ENCODE measurements at places on chromosomes 11 and 22.

DNA sequence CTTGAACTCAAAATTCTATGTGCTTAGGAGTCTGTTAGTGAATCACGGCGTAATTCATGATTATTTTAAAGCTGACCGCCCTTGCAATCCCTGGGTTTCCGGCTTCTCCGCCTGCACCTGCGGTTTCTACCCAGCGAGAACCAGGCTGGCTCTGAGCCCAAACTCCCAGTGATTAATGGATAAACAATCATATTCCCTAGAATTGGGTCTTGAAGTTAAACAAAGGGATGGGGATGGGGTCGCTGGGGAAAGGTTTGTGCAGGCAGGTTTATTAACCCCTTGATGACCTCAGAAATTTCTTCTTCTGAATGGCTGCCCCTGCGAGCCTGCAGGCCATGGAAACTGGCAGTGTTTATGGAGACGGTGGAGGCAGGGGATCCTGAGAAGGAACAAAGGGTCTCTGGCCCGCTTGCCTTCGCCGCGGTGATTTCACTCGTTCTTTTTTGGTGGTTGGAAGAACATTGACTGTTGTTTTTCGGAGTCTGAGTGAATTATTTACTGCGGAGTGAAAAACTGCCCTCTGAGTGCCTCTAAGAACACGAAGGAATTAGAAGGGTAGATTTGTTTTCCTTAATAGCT is 1000.3 kb downstream of the BRD1 start:
- DNase-seq, result no peak

DNA sequence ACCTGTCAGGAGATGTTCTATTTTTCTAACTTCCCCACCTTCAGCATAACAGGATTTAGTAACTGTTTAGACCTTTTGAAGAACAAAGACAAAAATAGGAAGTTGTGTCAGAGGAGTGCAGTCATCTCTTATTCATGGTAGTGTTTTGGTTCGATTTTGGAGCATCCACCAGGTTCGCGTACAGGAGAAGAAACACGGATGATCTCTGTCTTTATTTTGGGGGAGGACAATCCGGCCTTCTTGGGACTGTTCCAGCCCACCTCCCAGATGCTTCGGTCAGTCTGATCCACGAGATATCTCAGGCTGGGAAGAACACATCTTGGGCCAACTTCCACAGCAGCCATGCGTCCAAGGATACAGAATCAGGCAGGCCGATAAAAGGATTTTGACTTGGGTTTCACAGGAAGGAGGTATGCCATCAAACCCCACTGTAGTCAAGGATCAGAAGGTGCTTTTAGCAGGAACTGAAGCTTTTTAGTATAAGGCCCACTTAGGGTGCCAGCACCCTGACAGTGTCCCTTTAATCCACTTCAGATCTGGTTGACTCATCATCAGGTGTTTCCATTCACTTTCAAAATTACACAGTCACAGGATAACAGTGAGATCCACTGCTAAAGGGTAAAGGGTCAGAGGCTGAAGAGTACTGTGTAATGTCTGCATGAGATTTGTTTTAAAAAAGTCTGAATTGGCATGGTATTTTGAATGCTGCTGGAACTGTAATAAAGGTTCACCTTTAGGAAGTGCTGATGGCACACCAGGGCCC is 16.5 kb downstream of the PATZ1 start:
- no peak for DNase-seq

GRCh38 chr11:123406441-123407129 is 23.5 kb upstream of the GRAMD1B start:
- no peak for DNase-seq

DNA sequence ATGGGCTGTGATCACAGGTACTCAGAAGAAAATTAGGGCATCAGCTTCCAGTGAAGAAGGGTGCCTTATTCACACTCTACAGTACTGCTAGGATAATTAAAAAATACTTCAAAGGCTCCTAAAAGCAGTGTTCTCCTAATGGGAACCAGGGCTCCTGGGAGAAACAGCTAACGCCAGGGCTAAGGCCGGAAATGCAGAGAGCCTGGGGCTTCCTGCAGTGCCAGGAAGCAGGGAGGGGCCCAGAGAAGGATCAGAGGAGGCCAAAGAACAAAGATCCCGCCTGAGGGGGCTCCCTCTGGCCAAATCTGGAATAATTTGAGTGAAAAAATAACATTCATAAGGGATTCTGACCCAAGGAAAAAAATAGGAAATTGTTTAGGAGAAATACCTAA is 27.5 kb downstream of the TOLLIP start:
- no peak for DNase-seq

GRCh38 chr11:68012843-68013610 is 2.9 kb downstream of the ALDH3B1 start:
- peak; percentile 92 for DNase-seq

DNA sequence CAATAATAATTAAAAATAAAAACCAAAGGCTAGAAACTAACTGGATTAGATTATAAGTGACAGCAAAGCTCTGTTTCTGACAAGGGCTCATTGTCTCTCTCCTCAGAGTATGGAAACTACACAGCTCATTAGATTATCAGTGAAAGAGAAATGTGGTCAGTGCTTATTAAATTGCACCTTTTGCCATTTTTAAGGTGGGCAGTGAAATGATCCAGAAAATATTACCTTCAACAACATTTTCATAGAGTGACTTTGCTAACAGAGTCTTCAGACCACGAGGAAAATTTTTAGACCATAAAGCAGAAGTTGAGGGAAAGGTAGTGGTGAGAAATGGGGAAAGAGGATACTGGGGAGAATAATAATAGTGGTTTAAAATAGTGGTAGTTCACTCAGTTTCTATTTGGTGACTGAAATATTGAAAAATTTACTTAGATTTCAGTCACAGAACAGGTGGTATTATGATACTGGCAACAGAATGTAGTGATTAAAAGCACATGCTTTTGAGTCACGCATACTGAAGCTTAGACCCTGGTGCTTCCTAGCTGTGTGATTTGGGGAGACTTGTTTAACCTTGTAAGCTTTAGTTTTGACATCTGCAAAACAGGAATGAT is 684.0 kb upstream of the CCDC90B start:
- no peak for DNase-seq

DNA sequence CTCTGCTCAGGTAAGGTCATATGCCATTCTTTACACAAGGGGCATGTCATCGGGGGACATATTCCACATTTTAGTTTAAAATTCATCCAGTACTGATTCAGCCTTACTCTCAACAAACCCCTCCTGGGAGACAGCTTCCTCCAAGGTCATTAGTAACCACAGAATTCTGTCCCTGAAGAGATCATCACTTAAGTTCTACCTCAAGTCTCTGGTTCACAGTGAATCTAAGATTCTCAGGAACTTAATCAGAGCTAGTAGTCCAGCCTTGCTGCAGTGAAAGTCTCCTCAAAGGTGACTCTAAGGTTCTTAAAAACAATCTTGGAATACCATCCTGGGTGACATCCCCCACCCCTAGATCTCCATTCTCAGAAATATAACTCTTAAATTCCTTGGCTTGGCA is 18.9 kb upstream of the GDPD4 start:
- DNase-seq, result no peak

DNA sequence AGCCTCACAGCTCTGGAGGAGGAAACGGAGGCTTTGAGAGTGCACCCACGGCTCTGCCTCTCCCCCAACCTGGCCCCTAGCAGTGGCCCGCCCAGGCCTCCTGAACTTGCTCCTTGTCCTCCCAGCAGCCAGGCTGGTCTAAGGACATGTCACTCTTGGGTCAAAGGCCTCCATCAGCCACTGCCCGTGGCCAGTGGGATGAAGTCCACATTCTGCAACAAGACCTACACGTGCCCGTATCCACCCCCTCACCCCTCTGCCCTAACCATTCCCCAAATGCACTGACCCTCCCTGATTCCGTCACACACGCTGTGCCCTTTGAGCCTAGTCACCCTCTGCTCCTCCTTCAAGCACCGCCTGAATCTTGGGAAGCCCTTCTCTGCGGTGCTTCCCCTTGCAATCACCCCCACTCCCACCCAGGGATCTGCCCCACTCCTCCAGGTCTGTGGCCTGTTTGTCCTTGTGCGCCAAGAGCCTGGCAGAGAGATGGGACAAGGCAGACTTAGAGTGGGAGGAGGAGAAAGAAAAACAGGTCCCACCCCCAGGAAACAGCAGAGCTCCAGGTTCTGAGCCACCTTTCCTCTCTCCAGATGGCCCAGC is 37.5 kb upstream of the TEF start:
- peak; percentile 28 for DNase-seq

- DNase-seq, result no peak
Measured at GRCh38 chr11:33000181-33000580, 15.5 kb upstream of the DEPDC7 start.

GRCh38 chr11:69576069-69576782 is 64.7 kb upstream of the CCND1 start:
- no peak for DNase-seq

GRCh38 chr11:111301842-111302118 is 3.4 kb downstream of the POU2AF3 start:
- DNase-seq, result no peak

GRCh38 chr11:16242806-16243205 is 113.5 kb downstream of the SOX6 start:
- no peak for DNase-seq

- DNase-seq, result no peak
Measured at GRCh38 chr11:118923721-118924587, 1.8 kb downstream of the BCL9L start.

- no peak for DNase-seq
Measured at GRCh38 chr11:36078686-36079055, 134.8 kb downstream of the LDLRAD3 start.

DNA sequence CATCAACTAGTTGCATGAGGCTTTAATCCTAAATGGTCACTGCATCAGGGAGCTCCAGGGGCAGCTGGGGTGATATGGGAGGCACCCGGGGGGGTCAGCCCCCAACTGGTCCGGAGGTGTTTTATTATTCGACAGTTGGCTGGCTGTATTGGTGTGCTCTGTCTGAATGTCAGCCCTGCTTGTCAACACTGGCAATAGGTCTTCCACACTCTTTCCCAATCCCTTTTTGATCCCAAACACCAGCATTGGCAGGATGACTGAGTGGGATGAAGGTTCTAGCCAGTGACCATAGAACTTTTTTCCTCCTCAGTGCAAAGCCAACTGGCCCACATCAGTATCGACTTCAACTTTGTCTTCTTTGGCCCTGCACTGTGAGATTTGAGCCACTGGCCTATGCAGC is 8.9 kb upstream of the LDLRAD3 start:
- no peak for DNase-seq

- DNase-seq, result no peak
Measured at GRCh38 chr22:36317658-36318271, 64.8 kb downstream of the APOL1 start.

GRCh38 chr11:15607361-15608036 is 492.8 kb downstream of the INSC start:
- no peak for DNase-seq

DNA sequence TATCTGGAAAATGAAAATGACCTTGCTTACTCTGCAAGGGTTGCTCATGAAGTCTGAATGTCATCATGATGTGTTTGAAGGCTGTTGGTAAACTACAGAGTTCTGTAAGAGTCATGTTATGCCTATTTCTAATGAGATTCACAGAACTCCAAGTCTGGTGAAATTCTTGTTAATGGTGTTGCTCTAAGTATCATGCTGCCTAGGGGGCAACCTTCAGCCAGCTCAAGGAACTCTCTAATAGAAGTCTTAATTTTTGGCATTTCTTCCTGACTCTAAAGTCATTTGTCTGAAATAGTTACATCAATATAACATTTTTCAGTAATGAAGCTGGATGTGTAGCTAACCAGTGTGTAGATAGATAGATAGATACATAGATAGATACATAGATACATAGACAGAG is 302.8 kb downstream of the FAT3 start:
- DNase-seq, result no peak

- DNase-seq, result no peak
Measured at GRCh38 chr22:42158456-42159132, 28.0 kb upstream of the CYP2D6 start.

GRCh38 chr22:28332410-28332809 is 347.2 kb downstream of the TTC28 start:
- DNase-seq, result no peak

GRCh38 chr11:58243954-58244353 is 15.2 kb upstream of the OR10Q1 start:
- DNase-seq, result no peak

- DNase-seq, result no peak
Measured at GRCh38 chr11:88535916-88536547, 198.5 kb upstream of the CTSC start.

DNA sequence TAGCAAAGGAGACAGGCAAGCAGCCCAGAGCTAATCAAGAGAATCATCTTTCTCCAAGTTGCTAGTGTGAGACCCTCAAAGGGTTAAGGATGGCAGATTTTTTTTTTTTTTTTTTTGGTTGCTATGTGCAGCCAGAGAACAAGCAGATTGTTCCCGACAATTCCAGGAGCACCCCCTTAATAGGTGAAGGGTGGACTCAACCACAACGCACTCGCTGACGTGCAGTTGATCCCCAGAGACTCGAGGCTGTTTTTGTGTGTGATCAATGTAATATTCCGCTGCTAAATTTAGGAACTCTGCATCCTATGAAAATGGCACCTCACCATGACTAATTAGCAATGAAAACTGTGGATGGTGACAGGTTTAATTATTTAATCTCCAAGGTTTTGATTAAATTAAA is 789.0 kb downstream of the KCNA4 start:
- no peak for DNase-seq

GRCh38 chr11:116283300-116283699 is 489.5 kb downstream of the BUD13 start:
- DNase-seq, result no peak

GRCh38 chr11:132605825-132606570 is 926.3 kb downstream of the OPCML start:
- no peak for DNase-seq

GRCh38 chr11:17722000-17722643 is 2.8 kb downstream of the MYOD1 start:
- no peak for DNase-seq

- DNase-seq, result no peak
Measured at GRCh38 chr11:70699294-70700221, 301.2 kb downstream of the CTTN start.

DNA sequence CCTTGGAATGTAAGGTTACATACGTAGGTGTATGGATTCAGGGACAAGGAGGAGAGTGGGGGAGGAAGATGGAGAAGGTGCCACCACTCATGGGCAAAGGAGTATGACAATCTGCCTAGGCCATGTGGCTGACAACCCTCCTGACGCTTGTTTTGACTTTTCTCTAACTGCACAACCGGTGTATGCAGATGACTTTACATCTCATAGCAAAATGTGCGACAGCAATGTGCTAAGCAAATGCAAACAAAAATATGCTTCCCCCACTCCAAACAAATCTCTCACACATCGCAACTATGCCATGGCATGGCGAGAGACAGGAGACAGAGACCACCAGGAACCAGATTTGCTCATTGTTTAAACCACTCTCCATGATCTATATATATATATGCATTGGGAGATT is 191.8 kb downstream of the BLID start:
- no peak for DNase-seq

All from RWPE2 (cell line).